ENCODE measurements at places on chromosomes 11 and 22.

GRCh38 chr11:102453302-102453695 is 734 bp upstream of the TMEM123 start:
- peak; percentile 65 for DNase-seq

DNA sequence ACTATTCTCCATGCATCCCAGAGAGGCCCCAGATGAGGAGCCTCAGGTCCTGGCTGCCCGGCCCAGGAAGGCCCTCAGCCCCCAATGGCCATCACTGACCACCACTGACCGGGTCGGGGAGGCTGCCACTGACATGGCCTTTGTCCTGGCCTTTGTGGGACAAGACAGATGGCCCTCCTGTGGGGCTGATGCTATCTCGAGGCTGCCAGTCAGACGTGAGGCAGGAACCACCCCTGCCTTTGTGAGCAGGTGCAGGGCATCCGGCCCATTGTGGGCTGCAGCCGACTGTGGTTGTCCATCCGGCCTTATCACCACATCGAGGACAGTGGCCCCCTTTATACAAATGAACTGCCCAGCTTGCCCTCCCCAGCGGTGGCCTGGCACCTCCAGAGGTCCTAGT is 5.5 kb downstream of the GP1BB start:
- DNase-seq = no peak

DNA sequence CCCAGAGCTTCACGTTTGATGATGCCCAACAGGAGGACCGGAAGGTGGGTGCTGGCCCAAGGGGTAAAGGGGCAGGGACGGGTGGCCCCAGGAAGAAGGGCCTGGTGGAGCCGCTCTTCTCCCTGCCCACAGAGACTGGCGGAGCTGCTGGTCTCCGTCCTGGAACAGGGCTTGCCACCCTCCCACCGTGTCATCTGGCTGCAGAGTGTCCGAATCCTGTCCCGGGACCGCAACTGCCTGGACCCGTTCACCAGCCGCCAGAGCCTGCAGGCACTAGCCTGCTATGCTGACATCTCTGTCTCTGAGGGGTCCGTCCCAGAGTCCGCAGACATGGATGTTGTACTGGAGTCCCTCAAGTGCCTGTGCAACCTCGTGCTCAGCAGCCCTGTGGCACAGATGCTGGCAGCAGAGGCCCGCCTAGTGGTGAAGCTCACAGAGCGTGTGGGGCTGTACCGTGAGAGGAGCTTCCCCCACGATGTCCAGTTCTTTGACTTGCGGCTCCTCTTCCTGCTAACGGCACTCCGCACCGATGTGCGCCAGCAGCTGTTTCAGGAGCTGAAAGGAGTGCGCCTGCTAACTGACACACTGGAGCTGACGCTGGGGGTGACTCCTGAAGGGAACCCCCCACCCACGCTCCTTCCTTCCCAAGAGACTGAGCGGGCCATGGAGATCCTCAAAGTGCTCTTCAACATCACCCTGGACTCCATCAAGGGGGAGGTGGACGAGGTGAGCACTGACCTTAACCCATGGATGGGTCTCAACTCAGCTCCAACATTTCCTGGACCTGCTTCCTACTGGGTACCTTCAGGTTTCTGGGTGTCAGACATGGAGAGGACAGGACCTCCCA is 2.0 kb downstream of the RIC8A start:
- DNase-seq = no peak

- no peak for DNase-seq
Measured at GRCh38 chr11:118699506-118700220, 20.2 kb upstream of the TREH start.

DNA sequence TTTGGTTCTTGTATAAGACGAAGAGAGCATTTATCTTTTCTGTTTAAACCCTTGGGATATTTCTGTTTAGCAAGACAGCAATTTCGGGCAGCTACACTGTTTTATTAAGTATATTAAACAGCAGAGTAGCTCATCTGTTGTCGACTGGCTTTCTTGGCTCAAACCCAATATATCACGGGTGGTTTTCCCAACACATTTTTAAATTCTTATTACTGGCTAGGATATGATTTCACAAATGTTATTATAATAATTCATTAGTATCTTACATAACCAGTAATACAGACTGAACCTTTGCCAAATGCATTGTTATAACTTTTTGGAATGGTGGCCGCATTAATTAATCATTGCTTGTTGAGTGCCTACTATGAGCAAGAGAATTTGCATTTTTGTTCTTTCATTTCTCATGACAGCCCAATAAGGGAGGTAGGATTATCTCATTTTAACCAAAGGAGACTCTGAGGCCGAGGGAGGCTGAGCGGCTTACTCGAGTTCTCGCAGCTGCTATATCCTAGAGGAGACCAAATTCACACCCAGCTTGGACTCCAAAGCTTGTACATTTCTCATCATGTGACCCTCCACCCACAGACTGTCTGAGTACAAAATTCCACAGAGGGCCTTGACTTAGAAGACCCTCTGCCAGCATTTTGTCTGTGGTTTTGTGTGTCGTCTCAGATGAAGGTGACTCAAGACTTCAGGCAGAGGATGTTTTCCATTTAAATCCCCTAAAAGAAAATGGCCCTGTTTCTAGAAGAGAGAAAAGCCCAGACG is 304.9 kb downstream of the NTM start:
- no peak for DNase-seq

GRCh38 chr22:36819112-36819511 is 2.3 kb upstream of the PVALB start:
- no peak for DNase-seq

GRCh38 chr22:29319072-29319471 is 3.6 kb upstream of the RASL10A start:
- no peak for DNase-seq

DNA sequence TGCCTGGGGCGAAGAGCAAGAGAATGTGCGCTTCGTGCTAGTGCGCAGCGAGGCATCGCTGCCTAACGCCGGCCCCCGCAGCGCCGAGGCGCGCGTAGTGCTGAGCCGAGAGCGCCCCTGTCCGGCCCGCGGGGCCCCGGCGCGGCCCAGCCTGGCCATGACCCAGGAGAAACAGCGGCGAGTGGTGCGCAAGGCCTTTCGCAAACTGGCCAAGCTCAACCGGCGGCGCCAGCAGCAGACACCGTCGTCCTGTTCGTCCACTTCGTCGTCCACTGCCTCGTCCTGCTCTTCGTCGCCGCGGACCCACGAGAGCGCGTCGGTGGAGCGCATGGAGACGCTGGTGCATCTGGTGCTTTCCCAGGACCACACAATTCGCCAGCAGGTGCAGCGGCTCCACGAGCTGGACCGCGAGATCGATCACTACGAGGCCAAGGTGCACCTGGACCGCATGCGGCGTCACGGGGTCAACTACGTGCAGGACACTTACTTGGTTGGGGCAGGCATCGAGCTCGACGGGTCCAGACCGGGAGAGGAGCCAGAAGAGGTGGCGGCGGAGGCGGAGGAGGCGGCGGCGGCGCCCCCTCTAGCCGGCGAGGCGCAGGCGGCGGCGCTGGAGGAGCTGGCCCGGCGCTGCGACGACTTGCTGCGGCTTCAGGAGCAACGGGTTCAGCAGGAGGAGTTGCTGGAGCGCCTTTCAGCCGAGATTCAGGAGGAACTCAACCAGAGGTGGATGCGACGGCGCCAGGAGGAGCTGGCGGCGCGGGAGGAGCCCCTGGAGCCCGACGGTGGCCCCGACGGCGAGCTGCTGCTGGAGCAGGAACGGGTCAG is 1.0 kb downstream of the RASSF10 start:
- no peak for DNase-seq

DNA sequence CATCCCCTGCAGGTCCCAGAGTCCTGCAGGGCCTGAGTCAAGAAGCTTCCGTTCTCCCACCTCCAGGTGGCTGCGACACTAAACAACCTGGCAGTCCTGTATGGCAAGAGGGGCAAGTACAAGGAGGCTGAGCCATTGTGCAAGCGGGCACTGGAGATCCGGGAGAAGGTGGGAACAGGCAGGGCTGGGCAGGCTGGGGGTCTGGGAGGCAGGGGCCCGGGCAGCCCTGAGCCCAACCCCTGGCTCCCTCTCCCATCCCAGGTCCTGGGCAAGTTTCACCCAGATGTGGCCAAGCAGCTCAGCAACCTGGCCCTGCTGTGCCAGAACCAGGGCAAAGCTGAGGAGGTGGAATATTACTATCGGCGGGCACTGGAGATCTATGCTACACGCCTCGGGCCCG is 4.7 kb upstream of the RAB1B start:
- DNase-seq = no peak

GRCh38 chr11:77204754-77205466 is 76.9 kb downstream of the MYO7A start:
- no peak for DNase-seq

- DNase-seq = no peak
Measured at GRCh38 chr11:63277345-63277943, 34.0 kb upstream of the SLC22A25 start.

- DNase-seq = peak; percentile 21
Measured at GRCh38 chr22:40560551-40560950, 76.0 kb downstream of the MRTFA start.

GRCh38 chr11:122108192-122108799 is 7.7 kb downstream of the BLID start:
- peak; percentile 24 for DNase-seq

DNA sequence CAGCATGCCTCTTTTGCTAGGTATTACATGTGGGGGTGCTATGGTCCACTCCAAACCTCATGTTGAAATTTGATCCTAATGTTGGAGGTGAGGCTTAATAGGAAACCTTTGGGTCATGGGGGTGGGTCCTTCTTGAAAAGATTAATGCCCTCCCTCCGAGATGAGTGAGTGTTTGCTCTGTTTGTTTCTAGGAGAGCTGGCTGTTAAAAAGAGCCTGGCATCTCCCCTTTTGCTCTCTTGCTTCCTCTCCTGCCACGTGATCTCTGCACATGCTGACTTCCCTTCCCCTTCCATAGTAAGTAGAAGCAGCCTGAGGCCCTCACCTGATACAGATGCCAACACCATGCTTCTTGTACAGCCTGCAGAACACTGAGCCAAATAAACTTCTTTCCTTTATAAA is 104.5 kb downstream of the FAT3 start:
- no peak for DNase-seq

DNA sequence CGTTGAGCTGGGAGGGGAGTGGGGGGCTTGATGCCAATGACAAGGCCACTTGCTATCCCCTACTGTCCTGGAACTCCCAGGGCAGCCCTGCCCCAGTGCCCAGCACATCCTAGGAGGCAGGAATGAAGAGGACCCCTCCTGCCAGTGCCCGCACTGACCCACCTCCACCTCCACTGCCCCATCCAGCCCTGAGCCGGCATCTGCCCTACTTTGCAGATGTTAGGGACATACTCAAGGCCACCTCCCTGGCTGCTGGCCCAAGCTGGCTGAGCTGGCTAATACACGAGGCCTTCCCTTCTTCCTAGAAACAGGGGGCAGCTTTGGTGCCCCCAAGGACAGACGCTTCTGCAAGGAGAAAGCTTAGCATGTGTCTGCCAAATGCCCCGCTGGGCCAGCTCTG is 10.8 kb downstream of the DHCR7 start:
- DNase-seq = no peak

- DNase-seq = no peak
Measured at GRCh38 chr11:133238027-133238426, 294.3 kb downstream of the OPCML start.

GRCh38 chr11:134254433-134255183 is 1.2 kb downstream of the ACAD8 start:
- DNase-seq = no peak

- no peak for DNase-seq
Measured at GRCh38 chr11:3003396-3004231, 11.5 kb upstream of the NAP1L4 start.

DNA sequence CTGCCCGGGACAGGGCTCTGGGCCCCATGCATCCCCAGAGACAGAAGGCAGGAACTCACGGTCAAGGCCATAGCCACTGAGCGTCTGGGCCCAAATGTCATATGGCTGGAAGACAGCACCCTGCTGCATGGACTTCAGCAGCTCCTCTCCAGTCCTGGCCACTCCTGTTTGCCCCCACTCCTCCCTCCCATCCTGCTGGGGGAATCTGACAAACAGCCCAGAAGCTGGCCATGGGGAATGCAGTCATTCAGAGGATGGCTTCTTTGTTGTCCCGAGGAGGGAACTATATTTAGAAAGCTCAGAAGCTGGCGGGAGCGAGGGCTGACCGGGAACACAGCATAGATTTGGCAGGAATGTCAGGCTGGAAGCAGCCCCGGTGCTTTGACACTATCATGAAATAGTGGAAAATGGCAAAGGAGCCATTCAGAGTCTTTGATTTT is 35.0 kb downstream of the DKK3 start:
- no peak for DNase-seq

DNA sequence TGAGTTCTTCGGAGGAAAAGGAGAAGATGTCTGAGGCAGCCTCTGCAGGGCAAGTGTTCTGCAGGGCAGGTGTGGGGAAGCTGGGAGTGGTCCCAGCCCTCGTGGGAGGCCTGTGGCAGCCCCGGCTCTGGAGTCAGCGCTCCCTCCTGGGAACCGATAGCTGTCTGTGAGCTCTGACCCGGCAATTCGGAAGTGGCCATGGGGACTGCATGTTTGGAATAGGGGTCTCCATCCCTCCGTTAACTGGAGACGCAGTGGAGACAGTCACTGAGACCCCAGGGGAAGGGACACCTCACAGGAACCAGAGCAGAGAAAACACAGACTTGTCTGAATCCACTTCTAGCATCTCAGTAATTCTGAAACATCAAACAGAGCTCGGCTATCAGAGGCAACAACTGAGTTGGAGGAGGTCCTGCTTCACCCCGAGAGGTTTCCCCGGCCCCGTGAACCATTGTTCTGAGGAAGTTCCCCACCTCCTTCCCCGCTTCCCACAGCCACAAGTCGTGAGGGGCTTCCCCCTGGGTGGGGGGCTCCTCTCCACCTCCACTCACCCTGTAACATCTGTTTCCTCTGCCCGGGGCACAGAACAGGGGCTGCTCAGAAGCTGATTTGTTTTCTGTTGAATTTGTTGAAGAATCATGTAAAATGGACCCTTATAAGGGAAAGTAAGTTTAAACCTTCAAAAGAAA is 99.6 kb downstream of the BRD1 start:
- no peak for DNase-seq

- no peak for DNase-seq
Measured at GRCh38 chr22:44723801-44724200, 21.8 kb downstream of the PRR5 start.

DNA sequence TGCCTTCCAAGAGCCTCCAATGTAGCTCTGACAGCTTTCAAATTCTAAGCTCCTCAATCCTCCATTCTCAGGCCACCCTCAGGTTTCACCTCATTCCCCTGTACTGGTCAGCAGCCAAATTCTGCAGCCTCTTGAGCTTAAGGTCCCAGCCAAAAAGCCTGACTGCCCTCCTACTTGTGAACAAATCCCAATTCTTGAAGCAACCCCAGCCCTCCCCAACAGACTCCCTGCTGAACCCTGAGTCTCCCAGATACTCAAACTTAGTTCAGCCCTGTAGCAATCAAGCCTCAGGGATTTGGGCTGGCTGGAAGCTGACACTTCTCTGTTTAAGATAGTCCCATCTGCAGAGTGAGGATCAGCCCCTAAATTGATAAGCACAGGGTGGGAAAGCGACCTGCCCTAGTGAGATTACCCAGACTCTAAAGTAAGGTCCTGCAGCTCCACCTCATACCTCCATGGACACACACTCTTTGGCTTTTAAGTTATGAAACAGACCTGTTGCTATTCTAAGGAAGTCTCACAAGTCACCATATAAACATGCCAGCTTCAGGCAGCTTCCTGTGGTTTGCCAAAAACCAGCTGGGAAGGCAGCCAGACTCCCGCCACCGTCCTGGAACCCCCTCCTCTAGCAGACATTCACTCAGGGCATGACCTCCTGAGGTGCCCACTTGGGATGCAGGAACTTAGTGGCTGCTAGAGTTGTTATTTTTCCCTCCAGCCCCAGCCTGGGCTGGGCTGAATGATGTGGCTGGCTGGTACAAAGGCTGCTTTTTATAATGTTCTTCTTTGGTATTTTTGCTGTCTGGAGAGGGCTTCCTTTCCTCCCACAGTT is 82.5 kb upstream of the PICALM start:
- DNase-seq = no peak

All from stimulated activated CD4-positive, alpha-beta T cell treated with anti-CD3 and anti-CD28 coated beads, Interleukin-15, amount 100 ng/mL, for 24 hours (primary cell).